Stimulated activated CD8-positive, alpha-beta memory T cell treated with anti-CD3 and anti-CD28 coated beads, Interleukin-4, amount 100 ng/mL, for 1 hour (primary cell): ENCODE measurements at places on chromosomes 1 and 21.

- no peak for DNase-seq
Observed at GRCh38 chr21:41406340-41406739, 19.7 kb upstream of the MX1 start.

DNA sequence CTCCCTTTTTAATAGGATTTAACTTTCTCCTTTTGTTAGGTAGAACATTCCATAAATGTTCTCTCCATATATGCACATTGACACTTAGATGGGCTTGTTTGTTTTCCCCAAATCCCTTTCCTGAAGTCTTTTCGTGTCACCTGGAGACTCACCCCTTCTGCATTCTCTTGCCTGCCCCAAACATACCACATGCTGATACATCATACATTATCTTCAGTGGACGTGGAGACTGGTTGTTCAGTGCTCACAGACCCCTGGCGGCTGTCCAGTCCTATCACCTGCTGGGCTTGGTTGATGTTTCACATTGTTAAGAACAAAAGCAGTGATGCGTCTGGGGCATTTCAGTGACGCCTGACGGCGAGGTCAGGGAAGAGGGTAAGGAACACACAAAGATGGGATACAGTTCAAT is 22.2 kb downstream of the FMOD start:
- no peak for DNase-seq

DNA sequence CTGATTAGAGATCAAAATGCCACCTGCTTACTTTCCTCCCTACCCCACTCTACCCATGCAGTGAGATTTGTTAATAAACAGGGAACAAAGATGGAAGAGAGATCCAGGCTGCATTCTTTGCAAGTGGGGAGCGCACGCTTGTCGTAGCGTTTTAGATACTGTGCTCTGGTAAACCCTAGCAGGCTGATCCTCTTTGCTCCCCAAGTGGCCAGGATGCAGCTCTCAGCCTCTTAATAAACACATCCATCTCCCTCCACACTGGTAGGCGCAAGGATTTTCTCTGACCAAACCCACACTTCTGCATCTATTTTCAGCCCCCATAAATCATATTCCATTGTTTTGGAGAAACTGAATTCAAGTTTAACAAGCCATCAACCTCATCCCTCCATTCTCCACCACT is 2.9 kb downstream of the PGBD5 start:
- DNase-seq, result no peak

- no peak for DNase-seq
Observed at GRCh38 chr1:234656944-234657654, 47.1 kb upstream of the IRF2BP2 start.

DNA sequence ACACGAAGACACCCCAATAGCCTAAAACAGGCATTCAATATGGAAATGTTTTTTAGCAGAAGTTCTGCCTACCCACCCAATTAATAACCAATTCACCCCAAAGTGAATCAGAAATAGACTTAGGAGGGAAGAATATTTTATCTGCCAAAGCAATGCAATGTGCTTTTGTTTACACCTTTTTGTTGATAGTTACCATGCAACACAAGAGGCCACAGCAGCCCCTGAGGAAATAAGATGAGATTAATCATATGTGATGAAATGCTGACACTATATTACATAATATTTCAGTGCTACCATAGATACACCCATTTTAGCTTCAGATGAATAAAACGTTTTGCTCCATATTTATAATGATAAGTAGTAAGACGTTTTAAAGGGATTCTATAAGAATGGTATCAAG is 60.9 kb upstream of the RGS2 start:
- no peak for DNase-seq

GRCh38 chr1:64495878-64496277 is 25.9 kb downstream of the CACHD1 start:
- DNase-seq, result no peak

DNA sequence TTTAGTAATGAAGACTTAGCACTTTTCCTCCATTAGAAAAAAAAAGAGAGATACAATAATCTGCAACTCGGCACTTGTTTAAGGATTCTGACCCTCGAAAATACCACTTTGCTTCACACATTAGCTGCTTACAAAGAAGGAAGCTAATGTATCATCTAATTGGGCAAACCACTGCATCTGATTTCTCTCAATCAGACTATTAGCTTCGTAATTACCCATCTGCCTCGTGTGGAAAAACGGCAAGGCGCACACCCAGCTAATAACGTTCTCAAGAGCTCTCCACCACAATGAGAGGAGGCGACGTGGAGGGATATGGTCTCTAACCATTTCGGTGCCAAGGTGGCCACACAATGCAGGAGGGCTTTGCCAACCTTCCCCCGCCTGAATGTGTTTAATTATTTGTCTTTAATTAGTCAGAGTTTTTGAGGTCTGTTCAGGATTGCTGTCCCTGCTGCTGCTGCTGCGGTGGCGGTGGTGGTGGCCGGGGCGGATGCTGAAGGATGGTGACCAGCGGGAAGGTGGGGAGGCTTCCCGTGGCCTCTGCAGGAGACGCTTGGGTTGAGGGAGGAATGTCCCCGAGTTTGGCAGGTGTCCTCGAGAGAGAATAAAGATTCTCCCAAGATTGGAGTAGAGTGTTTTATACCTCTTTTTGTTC is 374.5 kb downstream of the RPS6KC1 start:
- no peak for DNase-seq

DNA sequence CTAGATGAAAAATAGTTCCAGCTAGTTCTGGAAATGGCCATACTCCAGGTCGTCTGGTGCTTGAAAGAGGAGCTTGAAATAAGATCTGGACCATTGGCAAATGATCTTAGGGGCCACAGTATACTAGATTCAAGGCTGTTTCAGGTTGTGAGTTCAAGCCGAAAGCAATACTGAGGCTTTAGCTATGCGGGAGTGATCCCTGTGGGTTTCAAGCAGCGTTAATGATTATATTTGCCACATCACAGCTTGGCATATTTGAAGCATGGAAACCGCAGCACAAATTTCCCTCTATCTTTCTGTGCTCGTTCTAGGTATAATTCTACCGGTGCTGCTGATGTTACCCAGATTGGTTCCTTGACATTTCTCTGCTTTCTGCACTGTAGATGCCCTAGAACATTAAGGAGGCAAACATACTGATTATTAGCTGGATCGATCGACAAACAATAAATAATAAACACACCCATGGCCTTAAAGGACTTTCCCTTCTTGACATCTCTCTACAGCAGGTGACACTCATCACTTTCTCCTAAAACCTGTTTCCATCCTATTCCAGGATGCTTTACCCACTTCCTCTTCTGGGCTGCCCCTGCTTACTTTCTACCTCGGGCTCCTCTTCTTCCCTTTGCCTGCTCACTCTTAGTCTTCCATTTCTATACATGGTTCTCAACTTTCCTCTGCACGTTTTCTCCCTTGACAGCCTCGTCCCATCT is 40.6 kb upstream of the LYST start:
- DNase-seq, result no peak

GRCh38 chr1:32256473-32257226 is 5.6 kb downstream of the LCK start:
- DNase-seq, result no peak

- DNase-seq, result no peak
Observed at GRCh38 chr1:31531177-31531999, 44.9 kb upstream of the TINAGL1 start.

DNA sequence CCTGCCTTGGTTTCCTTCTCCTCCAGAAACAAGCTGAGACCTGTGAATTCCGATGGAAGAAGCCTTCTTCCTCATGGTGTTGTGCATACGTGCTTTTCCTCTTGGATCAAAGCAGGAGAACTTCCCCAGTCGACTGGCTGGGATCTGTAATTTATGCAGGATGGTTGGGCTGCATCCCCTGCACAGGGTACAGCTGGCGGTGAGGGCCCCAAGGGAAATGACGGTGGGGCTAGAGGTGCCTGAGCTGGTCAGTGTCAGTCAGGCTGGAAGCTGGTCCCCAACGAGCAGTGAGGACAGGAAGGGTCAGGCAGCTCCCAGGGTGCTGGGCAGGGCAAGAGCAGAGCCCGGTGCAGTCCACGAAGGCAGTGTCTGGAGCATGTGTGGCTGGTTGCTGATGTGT is 106.7 kb downstream of the CNIH3 start:
- DNase-seq, result no peak

- DNase-seq, result no peak
Observed at GRCh38 chr1:58166417-58166816, 380.1 kb downstream of the OMA1 start.
